Stimulated activated CD8-positive, alpha-beta memory T cell treated with anti-CD3 and anti-CD28 coated beads, Interleukin-7, amount 100 ng/mL, for 1 hour (primary cell): ENCODE measurements at places on chromosomes 1 and 21.

DNA sequence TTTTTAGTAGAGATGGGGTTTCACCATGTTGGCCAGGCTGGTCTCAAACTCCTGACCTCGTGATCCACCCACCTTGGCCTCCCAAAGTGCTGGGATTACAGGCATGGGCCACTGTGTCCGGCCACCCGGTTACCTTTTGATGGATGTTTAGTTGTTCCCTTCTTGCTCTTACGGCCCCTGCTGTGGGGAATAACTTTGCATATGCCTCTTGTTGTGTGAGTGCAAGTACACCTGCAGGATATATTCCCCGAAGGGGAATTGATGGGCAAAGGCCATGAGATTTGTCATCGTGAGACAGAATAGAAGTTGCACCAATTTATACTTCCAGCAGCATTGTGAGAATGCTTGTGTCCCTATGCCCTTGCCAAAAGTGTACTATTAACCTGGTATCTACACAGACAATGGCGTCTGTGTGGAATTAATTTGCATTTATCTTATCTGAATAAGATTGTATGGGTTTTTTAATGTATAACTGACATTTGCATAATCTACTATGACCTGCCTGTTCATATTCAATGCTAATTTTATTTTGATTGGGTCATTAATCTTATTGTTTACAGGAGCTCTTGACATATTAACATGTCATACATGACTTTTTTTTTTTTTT is 8.1 kb downstream of the IL6R start:
- no peak for DNase-seq

DNA sequence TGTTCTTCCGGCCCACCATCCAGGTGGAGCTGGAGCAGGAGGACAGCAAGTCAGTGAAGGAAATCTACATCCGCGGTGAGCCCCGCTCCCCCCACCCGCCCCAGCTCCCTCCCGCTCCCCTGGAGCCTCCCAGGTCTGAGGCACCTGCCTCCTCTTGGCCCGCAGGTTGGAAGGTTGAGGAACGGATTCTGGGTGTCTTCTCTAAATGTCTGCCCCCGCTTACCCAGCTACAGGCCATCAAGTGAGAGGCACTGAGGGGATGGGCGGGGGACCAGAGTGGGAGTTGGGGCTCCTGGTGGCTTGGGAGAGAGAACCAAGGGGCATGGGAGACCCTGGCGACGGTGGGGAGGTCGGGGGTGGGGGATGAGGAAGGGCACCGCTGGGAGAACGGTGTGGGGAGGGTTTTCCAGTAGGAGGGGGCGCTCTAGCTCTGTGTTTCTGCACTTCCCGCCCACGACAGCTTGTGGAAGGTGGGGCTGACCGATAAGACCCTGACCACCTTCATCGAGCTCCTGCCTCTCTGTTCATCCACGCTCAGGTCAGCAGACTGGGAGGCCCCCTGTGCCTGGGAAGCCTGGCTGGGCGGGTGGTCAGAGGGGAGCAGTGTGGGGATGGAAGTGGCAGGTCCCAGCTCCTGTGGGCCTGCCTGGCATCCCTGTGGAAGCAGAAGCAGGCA is 4.2 kb downstream of the LRRC71 start:
- no peak for DNase-seq

GRCh38 chr21:20343186-20343585 is 655.0 kb upstream of the NCAM2 start:
- DNase-seq = no peak

- no peak for DNase-seq
Measured at GRCh38 chr1:207863893-207864535, 46.9 kb downstream of the CD34 start.

GRCh38 chr1:117367046-117368025 is at the start of gene MAN1A2:
Gene MAN1A2 (plus strand): TSS chr1:117367449. CDS start chr1:117368184, 735 bp downstream.
- DNase-seq = peak; percentile 51

- DNase-seq = no peak
Measured at GRCh38 chr1:30410153-30410851, 313.1 kb downstream of the MATN1 start.

GRCh38 chr21:41364308-41364707 is 2.5 kb downstream of the MX2 start:
- DNase-seq = no peak

GRCh38 chr1:116861137-116861536 is 48.6 kb upstream of the PTGFRN start:
- no peak for DNase-seq

- DNase-seq = peak; percentile 50
Measured at GRCh38 chr1:227766015-227766634, 30.9 kb downstream of the SNAP47 start.

DNA sequence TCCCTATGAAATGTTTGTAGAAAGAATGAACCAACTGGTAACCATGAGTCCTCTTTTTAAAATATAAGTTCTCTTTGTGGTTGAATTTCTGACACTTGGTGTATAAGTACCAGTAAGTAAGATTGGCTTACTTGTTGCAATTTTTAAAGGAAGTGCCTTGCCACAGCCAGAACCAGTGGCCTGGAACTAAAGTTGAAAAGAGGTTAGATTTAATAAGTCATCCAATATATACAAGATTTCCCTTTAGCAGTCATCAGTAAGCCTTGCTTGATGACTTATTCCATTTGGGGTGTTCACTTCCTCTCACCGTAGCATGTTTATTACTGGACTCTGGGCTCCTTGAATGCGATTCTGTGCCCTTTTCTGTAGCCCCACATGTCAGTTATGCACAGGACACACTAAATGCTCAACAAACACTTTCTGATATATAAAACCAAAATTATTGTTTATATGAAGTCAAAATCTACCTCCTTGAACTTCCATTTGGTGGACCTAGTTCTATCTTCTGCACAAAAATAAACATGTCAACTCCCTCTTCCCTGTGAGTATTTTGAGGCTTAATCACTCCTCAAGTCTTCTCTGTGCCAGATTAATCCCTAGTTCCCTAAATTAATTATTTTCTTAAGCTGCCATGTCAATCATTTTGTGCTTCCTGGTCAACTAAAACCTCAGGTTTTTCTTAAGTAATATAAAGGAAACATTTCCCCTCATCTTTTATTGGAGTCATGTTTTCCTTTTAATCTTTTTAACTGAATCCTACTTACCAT is 218.1 kb downstream of the ST6GALNAC3 start:
- DNase-seq = no peak

GRCh38 chr1:63327417-63328054 is 5.2 kb downstream of the FOXD3 start:
- no peak for DNase-seq

GRCh38 chr21:46065215-46065913 is 32.5 kb upstream of the COL6A2 start:
- DNase-seq = no peak

DNA sequence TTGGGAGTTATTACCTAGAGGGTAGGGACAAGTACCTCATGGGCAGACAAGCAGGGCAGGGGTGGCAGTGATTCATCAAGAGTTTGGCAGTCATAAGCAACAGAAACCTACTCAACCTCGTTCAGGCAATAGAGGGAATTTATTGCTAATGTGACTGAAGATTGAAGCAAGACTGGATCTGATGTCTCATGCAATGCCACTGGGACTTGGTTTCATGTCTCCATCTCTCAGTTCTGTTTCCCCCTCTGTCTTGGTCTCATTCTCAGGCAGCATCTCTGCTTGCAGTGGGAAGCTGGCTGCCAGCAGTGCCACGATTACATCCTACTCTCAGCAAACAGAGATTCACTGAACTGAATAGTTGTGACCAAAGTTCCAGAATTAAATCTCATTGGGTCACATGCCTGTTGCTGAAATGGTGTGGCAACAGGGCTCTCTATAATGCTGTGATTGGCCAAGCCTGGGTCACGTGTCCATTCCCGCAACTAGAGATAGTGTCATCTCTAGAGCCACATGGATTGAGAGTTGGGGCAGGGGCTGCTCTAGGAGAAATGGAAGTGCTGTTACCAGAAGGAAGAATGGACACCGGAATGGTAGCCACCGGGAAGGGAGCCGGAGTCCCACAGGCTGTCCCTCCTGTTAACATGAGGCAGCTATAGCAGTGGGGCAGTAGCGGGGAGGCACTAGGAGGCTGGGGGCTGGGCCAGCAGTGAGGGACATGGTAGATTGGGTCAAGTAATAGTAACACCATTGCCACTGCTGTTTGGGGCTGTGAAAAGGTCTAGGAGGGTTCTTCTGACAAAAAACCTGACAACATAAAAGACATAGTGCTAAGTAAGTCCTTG is 3.9 kb upstream of the CDC42 start:
- DNase-seq = no peak

- DNase-seq = no peak
Measured at GRCh38 chr1:224223819-224224714, 41.0 kb downstream of the DEGS1 start.

- DNase-seq = no peak
Measured at GRCh38 chr21:39803393-39803792, 58.4 kb downstream of the IGSF5 start.

GRCh38 chr1:168281603-168282325 is 1.1 kb downstream of the TBX19 start:
- no peak for DNase-seq

GRCh38 chr1:15605398-15606383 is 11.6 kb upstream of the DDI2 start:
- no peak for DNase-seq

DNA sequence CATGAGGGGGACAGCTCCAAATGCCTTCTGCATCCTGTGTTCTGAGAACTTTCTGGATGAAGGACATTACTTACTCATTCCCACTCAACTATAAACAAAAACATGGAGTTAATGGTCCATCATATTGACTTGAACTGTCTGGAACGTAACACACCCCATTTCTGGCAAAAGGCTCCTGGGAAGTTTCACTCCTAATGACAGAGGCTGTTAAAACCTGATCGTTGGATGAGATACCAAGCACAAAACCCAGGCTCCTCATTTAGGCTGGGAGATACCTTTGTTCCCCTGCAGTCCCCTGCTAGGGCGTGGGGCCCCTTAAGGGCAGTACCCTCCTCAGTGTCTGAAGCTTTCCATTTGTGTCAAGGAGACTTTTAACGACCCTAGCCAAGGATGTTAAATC is 78.9 kb downstream of the RHOU start:
- DNase-seq = no peak

DNA sequence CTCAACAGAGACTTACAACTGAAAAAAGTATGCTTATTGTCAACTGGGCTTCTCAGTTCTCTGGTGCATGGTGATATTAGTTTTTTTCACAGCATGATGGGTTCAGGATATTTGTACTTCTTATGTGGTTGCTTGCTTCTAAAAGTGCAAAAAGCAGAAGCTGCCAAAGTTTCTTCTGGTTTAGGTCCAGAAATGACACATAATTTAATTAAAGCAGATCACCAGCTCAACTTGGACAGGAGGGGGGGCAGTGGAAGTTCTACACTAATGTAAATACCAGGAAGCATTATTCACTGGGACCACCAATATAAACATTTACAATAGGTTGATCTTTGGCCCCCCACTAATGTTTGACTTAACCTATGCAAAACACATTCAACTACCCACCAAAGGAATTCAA is 354.8 kb upstream of the BRINP3 start:
- no peak for DNase-seq

GRCh38 chr1:96934282-96934681 is 212.7 kb downstream of the PTBP2 start:
- DNase-seq = no peak

GRCh38 chr1:109718495-109718894 is 6.4 kb downstream of the GSTM5 start:
- DNase-seq = no peak

- no peak for DNase-seq
Measured at GRCh38 chr1:205593532-205593931, 38.3 kb downstream of the ELK4 start.

GRCh38 chr1:59997479-59998115 is 71.0 kb upstream of the CYP2J2 start:
- DNase-seq = no peak
